ENCODE measurements at places on chromosomes 12 and 14. TPM values are rescaled to one million over a fixed set of nuclear protein-coding genes. Genes with fewer than 3 reads are reported as not detected.

The CD63 gene
- 438 TPM for total RNA-seq

The LYZ gene
- 0.34 TPM for total RNA-seq

The PLA2G1B gene
- total RNA-seq = not detected

The NEMP1 gene
- total RNA-seq = 19.7 TPM

The GLIPR1L2 gene
- total RNA-seq = 0.89 TPM

The ZBTB25 gene
- total RNA-seq = 19.1 TPM

The GOLGA5 gene
- total RNA-seq = 34.0 TPM

The LRRC10 gene
- not detected for total RNA-seq

- no peaks in the 10 kb centered on the region for H3K27me3 ChIP-seq
- H3K27ac ChIP-seq = no peak overlapping the region
- peaks cover 44% of the 10 kb centered on the region for H3K4me1 ChIP-seq
- no peaks in the 10 kb centered on the region for H3K36me3 ChIP-seq
- DNase-seq = no peak
Measured at GRCh38 chr14:89626233-89626806, 209.3 kb upstream of the FOXN3 start.

GRCh38 chr12:27907766-27908165 lies 64.8 kb downstream of the PTHLH start:
- no peaks in the 10 kb centered on the region for H3K27me3 ChIP-seq
- no peak overlapping the region for H3K27ac ChIP-seq
- peaks cover 3% of the 10 kb centered on the region for H3K36me3 ChIP-seq

DNA sequence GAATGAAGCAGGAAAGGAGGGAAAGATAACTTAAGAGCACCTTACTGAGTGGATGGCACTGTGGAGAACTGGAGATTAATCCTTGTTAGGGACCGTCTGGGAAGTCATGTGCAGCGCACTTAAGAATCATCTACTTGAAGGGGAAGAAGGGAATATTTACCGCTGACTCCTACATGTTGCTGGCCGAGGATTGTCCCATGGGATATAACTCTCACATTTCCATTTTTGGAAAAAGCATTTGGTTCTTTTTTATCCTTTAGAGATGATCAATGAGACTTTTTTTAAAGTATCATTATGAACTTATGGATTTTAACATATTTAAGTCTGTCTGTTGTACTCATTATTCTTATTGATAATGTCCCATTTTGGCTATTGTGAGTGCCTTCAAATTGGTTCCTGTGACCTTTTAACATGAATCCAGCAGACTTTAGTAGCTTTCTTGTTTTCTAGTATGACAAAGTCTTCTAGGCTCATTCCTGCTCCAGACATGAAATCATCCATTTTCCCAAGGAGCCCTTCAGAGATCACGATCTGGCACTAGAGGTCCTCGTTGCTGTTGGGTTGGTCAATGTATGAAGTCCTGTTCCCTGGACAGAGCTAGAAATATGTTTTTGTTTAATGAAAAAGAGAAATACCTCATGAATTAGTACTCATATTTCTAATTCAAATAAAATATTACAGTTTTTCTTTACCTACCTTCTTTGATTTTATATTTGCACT lies 20.2 kb upstream of the FAM234B start:
- H3K36me3 ChIP-seq = no peaks in the 10 kb centered on the region
- no peak overlapping the region for H3K27ac ChIP-seq
- no peaks in the 10 kb centered on the region for H3K4me1 ChIP-seq
- no peaks in the 10 kb centered on the region for H3K27me3 ChIP-seq
- no peak overlapping the region for H3K4me3 ChIP-seq

DNA sequence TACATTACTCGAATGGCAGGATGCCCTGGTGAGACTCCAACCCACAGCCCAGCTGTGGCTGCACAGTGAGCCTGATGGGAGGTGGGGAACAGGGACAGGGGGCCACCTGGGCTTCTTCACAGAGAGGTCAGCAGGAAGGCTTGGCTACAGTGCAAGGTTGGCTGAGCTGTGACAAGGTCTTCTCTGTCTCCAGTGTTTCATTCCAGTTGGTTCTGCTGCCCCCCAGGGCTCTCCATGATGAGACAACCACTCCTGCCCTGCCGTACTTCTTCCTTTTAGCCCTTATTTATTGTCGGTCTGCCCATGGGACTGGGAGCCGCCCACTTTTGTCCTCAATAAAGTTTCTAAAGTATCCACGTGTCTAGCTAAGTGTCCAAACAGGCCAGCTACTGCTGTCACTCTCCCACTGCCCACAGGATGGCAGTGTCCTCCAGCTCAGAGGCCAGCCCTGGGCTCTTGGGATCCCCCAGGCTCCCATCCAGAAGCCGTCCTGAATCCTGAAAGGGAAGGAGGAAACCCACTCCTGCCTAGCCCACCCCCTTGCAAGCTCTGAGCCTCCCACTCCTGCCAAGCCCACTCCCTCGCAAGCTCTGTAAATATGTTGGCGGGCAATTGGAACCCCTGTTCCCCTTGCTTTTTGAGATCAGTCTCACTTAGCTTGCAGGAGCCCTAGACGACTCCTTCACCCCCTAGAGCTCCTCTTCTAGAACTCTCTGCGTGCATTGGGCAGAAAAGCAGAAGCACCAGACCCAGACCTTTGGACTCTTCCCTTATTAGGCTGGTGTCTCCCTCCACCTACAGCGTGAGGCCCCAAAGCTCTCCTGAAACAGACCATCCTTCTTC lies 5.4 kb downstream of the C1QL4 start:
- peaks cover 7% of the 10 kb centered on the region for H3K36me3 ChIP-seq
- peaks cover 10% of the 10 kb centered on the region for H3K4me1 ChIP-seq
- H3K4me3 ChIP-seq = no peak overlapping the region
- peaks cover 20% of the 10 kb centered on the region for H3K27me3 ChIP-seq
- DNase-seq = no peak
- H3K27ac ChIP-seq = peak overlapping the region; percentile 51

GRCh38 chr12:4819654-4820053 lies 90.1 kb upstream of the KCNA1 start:
- no peaks in the 10 kb centered on the region for H3K36me3 ChIP-seq
- no peak overlapping the region for H3K27ac ChIP-seq
- no peak overlapping the region for H3K4me3 ChIP-seq
- DNase-seq = no peak
- H3K4me1 ChIP-seq = peaks cover 11% of the 10 kb centered on the region

DNA sequence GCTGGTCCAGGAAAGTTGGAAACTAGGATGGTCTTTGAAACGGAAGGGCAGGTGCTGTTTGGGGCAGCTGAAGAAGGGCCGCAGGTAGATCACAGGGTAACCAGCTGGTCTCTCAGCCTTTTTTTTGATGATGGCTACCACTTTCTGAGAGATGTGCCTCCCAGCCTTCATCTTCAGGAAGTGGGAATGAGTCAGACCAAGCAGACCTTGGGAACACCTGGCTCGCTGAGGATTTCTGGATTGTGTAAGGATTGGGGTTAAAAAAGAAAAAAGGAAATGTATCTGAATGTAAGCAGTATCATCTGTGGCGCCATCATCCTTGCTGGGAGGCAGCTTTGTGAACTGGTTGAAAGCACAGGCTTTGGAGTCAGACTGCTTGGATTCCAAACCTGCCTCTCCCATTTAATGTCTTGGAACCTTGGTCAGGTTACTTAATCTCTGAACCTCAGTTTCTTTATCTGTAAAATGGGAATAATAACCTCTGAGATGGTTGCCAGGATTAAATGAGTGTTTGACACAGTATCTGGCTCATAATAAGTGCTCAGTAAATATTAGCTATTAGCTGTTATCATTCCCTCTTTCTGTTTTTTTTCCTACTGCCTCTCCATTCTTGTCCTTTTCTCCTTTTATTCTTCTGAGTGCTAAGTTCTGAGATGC lies 1.7 kb downstream of the PRPF40B start:
- peak overlapping the region; percentile 76 for H3K27ac ChIP-seq
- no peak for DNase-seq
- no peaks in the 10 kb centered on the region for H3K36me3 ChIP-seq
- peaks cover 21% of the 10 kb centered on the region for H3K4me1 ChIP-seq
- H3K27me3 ChIP-seq = no peaks in the 10 kb centered on the region

- peaks cover 9% of the 10 kb centered on the region for H3K4me1 ChIP-seq
- H3K27ac ChIP-seq = no peak overlapping the region
- H3K36me3 ChIP-seq = no peaks in the 10 kb centered on the region
- H3K27me3 ChIP-seq = peaks cover 68% of the 10 kb centered on the region
- no peak for DNase-seq
Measured at GRCh38 chr12:103499571-103499970, 3.8 kb upstream of the C12orf42 start.

GRCh38 chr12:127041985-127042625 lies 1224.9 kb upstream of the TMEM132C start:
- H3K4me3 ChIP-seq = no peak overlapping the region
- no peaks in the 10 kb centered on the region for H3K27me3 ChIP-seq
- no peaks in the 10 kb centered on the region for H3K36me3 ChIP-seq
- H3K4me1 ChIP-seq = peaks cover 16% of the 10 kb centered on the region
- no peak overlapping the region for H3K27ac ChIP-seq

DNA sequence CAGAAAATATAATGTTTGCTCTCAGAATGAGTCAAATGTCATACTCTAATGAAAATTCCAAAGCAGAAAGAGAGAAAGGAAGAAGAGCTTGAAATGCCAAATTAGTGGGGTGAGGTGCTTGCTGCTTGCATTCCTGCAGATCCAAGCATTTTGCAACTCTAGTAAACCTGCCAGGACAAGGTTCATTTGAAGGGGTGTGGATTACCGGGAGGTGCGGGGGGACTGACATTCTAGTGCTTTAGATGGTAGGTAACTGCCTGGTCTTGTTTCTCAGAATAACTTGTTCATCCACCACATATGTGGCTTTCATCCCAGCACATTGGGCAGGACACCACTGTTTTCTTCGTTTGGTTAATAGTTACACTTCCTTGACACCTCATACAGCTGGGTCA lies 144.4 kb downstream of the AKAP6 start:
- no peak overlapping the region for H3K4me3 ChIP-seq
- no peak for DNase-seq
- H3K27ac ChIP-seq = peak overlapping the region; percentile 94
- H3K4me1 ChIP-seq = peaks cover 43% of the 10 kb centered on the region
- no peaks in the 10 kb centered on the region for H3K27me3 ChIP-seq

- DNase-seq = peak; percentile 46
- peaks cover 87% of the 10 kb centered on the region for H3K27me3 ChIP-seq
- H3K4me1 ChIP-seq = peaks cover 8% of the 10 kb centered on the region
- no peaks in the 10 kb centered on the region for H3K36me3 ChIP-seq
- no peak within 1 kb of the TSS for H3K27ac ChIP-seq
Measured at GRCh38 chr12:49295082-49295936, at the start of gene PRPH. PRPH (plus strand) TSS chr12:49295147; CDS start chr12:49295201, 54 bp downstream.

DNA sequence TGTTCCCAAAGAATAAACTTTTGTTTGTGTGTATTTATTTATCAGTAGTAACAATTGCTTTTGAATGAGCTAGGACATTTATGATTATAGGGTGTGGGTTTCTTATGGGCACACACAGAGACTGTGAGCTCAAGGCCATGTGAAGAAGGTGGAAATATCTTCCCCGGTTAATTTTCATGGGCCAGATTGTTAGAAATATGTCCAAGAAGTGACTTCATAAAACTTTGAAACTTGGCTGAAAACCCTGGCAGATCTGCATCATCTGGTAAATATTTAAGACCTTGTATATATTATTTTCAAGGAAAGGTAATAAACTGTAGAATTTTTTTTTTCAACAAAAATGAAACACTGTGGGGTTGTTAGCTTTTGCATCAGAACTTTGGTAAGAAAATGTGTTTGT lies 53.5 kb upstream of the RNU6-8 start:
- no peak for DNase-seq
- no peaks in the 10 kb centered on the region for H3K27me3 ChIP-seq

GRCh38 chr12:19490908-19491307 lies 51.6 kb downstream of the AEBP2 start:
- H3K36me3 ChIP-seq = peaks cover 19% of the 10 kb centered on the region
- H3K4me3 ChIP-seq = no peak overlapping the region
- peaks cover 9% of the 10 kb centered on the region for H3K4me1 ChIP-seq
- H3K27me3 ChIP-seq = no peaks in the 10 kb centered on the region

DNA sequence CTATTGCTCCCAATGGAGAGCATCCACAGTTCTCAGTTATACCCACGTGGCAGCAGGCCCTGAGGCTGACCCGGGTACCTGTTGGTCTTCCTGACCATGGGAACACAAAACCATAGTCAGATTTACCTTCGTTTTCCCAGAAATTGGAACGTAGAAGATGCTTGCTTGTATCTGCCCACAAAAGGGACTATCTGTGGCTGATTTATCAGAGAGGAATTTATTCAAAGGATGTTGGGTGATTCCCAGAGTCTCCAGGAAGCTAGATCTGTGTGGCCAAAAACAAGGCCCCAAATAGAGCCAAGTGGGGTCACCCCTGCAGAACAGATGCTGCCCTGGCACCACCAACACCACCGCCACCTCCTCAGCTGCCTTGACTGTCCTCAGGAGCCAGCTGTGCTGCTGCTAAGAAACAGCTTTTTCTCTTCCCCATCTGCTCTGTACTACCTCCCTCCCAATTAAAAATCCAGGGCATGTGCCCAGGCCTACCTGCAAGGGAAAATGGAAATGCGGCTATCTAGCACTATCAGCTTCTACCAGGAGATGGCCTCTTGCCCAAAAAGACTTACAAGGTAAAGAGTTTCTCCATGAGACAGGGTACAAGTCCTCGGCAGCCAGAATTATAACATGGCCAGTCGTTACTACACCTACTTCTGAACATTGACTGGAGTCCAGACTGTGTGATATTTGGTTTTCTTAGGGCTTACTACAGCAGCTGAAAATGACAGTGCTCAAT lies 128.6 kb upstream of the PLEKHG7 start:
- no peak overlapping the region for H3K4me3 ChIP-seq
- no peaks in the 10 kb centered on the region for H3K4me1 ChIP-seq
- H3K36me3 ChIP-seq = no peaks in the 10 kb centered on the region
- H3K27ac ChIP-seq = no peak overlapping the region
- DNase-seq = no peak
- H3K27me3 ChIP-seq = no peaks in the 10 kb centered on the region

DNA sequence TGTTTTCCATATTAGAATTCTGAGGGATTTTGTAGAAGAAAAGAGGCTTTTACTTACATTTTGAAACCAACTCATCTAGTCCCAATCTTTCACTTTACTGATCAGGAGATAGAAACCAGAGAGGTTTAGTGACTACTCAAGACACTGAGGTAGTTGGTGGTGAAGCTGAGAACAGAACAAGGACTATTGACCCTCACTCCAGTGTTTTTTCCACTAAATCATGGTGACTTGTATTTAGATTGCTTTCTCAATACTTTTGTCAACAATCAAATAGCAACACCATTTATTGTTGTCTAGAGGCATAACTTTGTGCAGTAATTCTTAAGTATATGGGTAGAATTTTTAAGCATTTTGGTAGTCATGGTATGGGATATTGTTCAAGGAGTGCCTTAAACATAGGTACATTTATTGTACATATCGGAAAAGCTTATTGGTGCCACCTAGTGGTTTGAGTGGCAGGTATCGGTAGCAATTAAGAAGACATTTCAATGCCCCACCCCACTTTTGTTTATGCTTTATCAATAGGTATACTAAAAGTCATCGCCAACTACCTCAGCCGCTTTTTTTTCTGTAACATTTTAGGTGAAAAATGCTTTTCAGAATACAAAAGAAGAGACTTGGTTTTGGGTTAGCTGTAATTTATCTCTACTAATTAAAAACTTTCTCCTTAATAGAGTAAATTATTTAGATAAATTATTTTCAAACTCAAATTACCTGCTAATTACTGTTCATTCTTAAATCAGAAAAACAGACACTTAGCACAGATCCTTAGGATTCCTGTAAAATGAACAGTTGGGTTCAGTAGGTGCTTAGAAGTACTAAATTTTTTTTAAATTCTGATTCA lies 47.3 kb upstream of the PAWR start:
- peaks cover 3% of the 10 kb centered on the region for H3K4me1 ChIP-seq
- no peaks in the 10 kb centered on the region for H3K27me3 ChIP-seq
- no peak overlapping the region for H3K4me3 ChIP-seq
- no peaks in the 10 kb centered on the region for H3K36me3 ChIP-seq
- no peak overlapping the region for H3K27ac ChIP-seq

Data from mesothelial cell of epicardium (in vitro differentiated cells).